ENCODE measurements at places on chromosomes 6 and 20.

GRCh38 chr20:19603376-19603750, 154.7 kb upstream of the RIN2 start:
- peak; percentile 15 for DNase-seq

GRCh38 chr20:24627926-24628325, 158.5 kb downstream of the SYNDIG1 start:
- no peak for DNase-seq

DNA sequence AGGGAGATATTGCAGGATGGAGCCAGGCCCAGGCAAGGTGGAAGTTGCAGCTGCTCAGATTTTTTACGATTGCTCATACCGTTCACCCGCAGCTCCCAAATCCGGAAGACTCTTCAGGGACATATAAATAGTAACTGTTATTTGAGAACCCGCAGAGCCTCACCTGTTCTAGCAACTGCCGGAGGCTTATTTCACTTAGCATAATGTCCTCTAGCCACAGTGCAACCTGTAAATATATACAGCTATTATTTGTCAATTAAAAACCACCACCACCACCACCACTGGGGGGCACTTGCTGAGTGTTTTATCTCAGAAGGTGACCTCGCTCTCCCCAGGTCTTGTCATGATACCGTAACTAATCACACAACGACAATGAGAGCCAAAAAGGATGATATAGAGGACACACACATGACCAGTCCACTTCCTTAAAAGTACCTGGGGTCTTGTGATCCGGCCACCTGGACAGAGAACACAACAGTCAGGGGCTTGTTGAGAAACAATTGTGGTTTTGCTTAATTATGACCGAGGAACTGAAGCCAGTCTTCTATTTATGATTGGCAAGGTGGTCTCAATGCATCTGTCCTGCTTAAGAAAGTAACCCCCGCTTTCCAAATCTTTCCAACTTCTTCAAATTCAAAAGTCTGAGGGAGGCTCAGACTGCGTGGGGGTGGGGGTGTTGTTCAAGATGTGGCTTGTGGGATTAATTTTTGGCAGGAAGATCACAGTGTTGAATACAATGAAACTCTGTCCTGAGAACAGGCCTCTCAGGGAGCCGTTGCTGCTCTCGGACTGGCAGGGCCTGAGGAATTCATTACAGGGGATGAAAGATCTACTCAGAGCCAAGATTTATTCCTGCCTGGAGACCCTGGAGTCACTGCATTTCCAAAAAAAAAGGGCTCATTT, 107.7 kb upstream of the PRND start:
- no peak for DNase-seq

DNA sequence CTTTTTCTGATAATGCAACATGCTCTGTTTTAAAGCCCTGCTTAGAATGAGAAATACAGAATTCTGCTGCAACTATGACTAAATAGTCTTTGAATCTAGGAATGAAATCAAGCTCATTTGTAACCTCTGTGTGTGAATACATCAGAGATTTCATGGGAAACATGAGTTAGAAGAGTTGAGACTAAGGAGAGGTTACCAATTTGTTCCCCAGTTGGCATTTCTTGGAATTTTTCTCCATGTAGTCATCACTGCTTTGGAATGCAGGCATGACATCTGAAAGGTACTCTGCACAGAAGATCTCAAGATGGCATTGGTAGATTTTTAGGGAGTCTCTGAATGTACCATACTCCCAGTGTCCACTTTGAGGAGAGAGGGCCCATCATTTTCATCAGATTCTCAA, 237.2 kb downstream of the TFAP2A start:
- no peak for DNase-seq

DNA sequence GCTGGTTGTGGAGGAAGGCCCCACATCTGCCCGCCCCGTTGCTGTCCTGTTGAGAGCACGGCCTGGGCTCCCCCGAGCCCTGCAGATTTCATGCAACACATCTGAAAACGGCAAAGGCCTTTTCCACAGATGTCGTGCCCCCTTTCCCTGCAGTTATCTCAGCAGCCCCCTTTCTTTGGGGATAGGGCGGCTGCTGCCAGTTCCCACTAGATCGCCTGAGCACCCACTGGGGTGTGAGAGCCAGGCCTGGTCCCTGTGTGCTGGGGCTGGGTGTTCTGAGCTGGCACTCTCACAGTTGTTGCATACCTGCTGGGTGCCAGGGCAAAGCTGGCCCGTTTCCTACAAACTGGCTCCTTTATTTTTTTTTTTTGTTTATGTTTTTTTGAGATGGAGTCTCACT, 12.3 kb upstream of the MTG2 start:
- DNase-seq = no peak

DNA sequence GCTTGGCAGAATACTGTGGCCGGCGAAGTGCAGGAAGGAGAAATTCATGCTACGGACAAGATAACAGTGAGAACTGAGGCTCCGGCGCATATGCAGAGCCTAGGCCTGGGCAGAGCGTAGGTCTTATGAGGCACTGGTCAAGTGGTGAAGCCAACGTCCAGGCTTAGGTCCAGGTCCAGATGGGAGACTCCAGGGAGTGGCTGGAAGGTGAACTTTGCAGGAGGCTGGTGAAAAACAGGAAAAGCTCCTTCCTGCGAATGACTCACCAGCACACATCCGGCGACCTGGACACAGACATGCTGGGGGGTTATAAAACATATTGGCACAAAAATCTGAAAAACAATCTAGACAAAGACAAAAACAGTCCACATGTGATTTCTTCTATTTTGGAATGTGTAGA, 15.4 kb downstream of the C6orf141 start:
- no peak for DNase-seq
